Coronary artery (tissue), 2 donors: ENCODE measurements at places on chromosomes 6 and 20.

- DNase-seq: peak; percentile 16
These were observed 193.6 kb upstream of the CST7 start for GRCh38 chr20:24755411-24755922.

- DNase-seq: no peak
These were observed 58.5 kb downstream of the PREX1 start for GRCh38 chr20:48769069-48769983.

DNA sequence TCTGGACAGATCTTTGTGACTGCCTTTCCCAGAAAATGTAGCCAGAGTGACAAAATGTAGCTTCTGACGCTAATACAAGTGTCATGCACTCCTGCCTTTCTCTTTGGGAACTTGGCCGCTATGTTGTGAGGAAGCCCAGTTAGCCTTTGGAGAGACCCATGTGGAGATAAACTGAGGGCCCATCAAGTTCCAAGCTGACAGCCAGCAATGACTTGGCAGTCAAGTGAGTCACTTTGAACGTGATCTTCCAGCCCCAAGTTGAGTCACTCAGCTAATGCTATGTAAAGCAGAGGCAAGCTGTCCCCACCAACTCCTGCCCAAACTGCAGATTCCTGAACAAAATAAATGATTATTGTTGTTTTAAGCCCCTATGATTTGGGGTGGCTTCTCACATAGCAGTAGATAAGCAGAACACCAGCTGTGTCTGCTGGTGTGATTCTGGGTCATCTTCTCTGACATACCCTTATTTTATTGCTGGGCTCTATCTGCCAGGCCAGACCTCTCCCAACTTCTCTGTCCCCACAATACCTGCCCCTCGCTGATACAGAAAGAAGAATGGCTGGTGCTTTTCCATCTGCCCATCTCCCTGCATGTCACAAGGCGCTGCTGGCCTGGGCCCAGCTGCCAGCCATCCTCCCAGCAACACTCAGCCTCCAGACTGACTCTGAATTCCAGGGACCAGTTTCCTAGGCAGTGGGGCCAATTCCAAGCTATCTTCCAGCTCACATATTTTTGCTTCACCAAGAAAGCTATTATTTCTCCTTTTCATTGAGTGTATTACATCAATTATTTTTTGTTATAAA lies 274.8 kb downstream of the LRFN2 start:
- no peak for DNase-seq

- no peak for DNase-seq
These were observed 831.8 kb downstream of the EPHA7 start for GRCh38 chr6:92587525-92587924.

- DNase-seq: no peak
These were observed 18.5 kb upstream of the ZC3H12D start for GRCh38 chr6:149503276-149503675.

DNA sequence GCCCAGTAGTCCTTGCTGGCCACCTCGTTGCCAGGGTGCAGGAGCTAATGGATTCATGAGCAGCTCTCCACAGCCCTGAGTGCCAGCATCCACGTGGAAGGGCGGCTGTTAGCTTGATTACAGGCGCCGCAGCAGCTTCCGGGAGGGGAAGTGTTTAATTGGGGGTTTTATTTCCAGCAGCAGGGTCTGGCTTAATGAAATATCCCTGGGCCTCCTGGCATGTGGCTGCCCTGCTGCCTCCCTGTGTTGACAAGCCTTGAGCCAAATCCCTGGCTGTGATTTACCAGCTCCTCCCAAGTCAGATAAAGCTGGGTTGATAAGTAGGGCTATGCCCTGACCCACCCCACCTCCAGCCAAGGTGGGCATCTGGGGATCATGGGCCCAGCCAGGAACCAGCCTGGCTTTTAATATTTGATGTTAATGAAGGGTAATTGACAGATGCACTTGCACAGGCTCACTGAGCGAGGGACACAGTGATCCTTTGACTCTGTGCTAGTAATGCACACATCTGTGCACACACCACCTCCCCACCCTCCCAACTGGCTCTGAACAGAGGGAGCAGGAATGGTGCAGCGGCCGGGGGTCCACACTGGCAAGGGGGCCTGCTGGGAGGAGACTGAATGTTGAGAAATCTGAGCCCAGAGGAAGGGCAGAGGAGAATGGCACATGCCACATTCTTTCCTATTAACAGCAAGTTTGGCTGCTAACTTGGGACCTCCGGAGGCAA lies 13.6 kb downstream of the GLP1R start:
- no peak for DNase-seq

GRCh38 chr6:21438986-21439352 lies 154.6 kb upstream of the SOX4 start:
- no peak for DNase-seq

DNA sequence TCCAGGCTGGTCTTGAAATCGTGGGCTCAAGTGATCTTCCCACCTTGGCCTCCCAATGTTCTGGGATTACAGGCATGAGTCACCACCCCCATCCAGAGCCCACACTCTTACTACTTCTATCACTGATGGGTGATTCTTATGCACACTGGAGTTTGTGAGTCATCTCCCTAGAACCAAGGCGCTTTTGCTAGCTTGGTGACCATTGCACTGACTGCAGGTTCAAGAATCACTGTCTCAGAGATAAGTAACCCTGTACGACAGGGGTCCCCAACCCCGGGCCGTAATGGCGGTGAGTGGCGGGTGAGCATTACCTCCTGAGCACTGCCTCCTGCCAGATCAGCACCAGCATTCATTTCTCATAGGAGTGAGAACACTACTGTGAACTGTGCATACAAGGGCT lies 118.8 kb downstream of the MAP3K7 start:
- no peak for DNase-seq

- no peak for DNase-seq
These were observed 395.1 kb upstream of the KHDRBS2 start for GRCh38 chr6:62681108-62681507.

DNA sequence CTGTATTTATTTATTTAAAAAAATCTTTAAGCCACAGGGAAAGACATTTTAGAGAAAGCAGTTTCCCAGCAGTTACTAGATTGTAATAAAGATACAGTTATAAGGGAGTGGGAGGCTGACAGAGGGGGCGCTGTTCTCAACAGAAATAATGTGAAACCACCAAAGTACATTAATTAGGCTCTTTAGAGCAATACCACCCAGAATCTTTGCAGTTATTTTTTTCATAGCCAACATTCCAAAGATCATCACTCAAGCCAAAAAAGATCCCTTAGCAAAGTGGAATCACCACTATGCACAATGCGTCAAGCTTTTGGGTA lies 331.3 kb upstream of the DEFB112 start:
- no peak for DNase-seq

DNA sequence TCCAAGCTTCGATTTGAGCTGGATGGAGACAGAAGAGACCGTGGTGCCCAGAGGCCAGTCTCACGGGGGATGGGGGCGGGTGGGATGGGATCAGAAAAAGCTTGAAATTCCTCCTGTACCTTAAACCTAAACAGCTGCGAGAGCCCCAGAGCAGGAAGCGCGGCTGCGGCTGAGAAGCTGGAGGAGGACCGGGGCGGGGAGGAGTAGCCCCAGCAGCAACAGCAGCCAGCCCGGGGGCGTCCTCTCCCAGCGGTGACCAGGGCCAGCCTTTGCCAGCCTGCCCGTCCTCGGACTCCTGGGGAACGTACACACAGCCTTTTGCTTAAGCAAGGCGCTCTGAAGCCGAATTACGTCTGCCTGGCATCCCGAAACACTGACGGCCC lies 17.4 kb upstream of the PRDM13 start:
- no peak for DNase-seq

GRCh38 chr20:38231531-38232121 lies 28.9 kb downstream of the KIAA1755 start:
- no peak for DNase-seq

GRCh38 chr20:19407196-19407595 lies 194.8 kb downstream of the SLC24A3 start:
- DNase-seq: no peak

DNA sequence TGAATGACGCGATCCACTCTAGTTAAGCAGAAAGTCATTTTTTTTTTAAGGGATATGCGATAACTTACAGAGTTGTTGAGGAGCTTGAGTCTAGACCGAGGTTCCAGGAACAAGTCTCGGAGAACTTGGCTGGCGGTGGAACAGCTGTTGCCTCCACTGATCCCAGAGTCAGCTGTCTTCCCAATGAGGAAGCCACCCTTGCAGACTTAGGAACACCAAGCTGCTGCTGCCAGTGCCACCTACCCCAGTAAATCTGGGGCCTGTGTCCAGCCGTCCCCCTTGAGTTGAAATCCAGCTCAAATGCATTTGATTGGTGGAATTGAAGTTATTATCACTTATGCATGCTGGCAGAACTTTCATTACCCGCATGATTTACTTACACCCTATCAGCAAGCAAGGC lies 6.7 kb downstream of the PFDN4 start:
- DNase-seq: no peak

- DNase-seq: no peak
These were observed 23.0 kb upstream of the ECHDC1 start for GRCh38 chr6:127366282-127367022.

GRCh38 chr6:6417475-6417874 lies 97.0 kb upstream of the F13A1 start:
- DNase-seq: no peak

GRCh38 chr20:46894579-46894958 lies at the start of gene EYA2:
Gene EYA2 (plus strand): TSS chr20:46894843. CDS start chr20:46990011, 95,168 bp downstream.
- DNase-seq: no peak

DNA sequence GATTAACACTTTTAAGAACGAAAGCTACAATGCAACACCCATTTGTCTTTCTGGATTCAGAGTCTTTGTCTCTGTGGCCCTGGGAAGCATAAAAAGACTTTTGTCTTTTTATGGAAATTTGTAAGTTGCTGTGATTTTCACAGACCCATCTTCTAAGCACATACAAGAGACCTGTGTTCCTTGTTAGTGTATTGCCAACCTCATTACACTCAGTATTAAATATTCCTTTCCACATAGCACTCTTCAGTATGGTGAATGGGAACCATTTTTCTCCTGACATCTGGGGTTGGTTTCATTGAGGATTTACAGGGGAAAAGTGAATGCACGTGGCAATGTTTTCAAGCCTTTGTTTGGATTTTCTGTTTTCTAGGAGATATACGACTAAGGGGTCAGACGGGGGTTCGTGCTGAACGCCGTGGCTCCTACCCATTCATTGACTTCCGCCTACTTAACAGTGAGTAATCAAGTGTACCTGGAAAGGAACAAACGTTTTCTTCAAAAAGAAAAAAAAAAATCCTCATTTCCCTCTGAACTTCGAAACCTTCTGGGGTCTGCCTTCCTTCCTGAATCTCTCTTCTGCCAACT lies 141.7 kb downstream of the MTFR2 start:
- DNase-seq: no peak

DNA sequence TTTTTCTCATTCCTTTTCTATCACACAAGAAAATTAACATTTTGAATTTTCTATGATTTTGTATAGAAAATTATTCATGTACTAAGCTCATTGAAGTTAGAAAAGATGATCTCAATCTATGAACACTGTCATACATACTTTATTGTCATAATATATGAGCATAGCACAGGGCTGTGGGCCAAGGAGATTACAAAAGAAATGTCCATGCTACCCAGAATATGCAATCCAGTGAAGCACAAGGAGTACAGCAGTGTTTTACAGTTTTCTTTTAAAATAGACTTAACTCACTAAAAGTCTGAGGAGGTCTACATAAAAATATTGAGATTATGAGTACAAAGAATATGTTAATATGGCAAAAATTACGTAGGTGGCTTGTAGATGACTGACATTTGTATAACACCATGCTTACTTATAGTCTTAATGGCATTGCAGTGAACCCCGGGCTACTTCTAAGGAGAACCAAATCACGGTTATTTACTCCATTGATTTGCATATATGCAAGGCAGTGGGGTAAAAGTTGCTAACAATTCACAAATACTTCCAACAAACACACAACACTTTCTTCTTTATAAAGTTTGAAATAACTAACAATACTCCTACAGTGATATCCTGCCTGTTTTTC lies 257.1 kb downstream of the BCKDHB start:
- no peak for DNase-seq

- no peak for DNase-seq
These were observed 52.2 kb downstream of the MRPL14 start for GRCh38 chr6:44074813-44075646.

- DNase-seq: no peak
These were observed 85.9 kb downstream of the CEP162 start for GRCh38 chr6:84141521-84141920.

GRCh38 chr6:156427345-156427744 lies 349.8 kb upstream of the ARID1B start:
- DNase-seq: peak; percentile 78

DNA sequence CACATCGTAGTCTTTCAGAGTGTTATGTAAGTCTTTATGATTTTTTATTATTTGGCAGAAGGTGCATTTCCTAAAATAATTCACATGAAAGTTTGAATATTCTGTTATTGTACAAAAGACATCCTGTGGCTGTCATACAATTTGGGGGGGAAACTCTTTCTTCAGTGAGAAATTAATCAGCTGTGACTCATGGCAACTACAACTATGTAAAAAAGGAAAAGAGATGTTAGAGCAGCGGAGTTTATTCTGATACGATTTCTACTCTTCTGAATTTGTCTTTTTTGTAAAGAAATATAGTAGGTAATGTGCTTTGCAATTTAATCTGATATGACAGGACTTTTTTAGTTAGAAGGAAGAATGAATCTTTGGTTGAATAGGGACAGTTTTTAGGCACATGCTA lies 14.2 kb downstream of the COL19A1 start:
- DNase-seq: no peak

DNA sequence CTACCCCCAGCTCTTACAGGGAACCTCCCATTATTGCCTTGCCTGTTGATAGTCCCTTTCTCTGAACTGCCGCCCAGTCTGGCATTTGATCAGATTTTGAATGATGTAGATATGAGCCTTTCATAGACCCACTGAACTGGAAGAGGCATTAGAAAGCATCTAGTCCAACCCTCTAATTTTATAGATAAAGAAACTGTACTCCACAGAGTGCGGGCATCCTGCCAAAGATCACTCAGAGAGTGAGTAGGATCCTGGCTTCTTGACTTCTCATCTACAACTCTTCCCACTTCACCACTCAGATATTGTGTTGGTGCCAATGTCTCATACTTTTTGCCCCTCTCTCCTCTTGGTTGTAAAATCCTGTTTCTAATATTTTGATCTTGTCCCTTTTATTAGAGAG lies 179.2 kb upstream of the BMP2 start:
- DNase-seq: no peak

- no peak for DNase-seq
These were observed 31.1 kb upstream of the RNF24 start for GRCh38 chr20:4046311-4046924.

- no peak for DNase-seq
These were observed 28.8 kb upstream of the ME1 start for GRCh38 chr6:83459663-83460062.

- DNase-seq: no peak
These were observed 20.4 kb upstream of the METTL24 start for GRCh38 chr6:110378552-110378951.

DNA sequence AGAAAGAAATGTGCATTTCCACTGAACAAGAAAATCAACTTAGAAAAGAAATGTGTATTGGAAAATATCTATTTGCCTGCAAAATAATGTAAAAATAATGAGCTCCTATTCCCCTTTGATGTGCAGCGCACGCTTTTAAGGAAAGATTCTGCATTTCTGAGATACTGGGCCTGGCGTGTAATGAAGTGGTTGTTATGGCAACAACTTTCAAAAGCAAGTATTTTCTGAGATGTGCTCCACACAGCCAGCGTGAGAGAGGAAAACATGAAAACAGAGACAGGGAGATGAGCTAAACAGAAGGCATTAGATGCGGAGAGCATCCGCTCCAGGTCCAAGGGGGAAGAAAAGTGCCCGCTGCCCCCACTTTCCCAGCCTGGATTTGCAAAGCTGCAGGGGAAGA lies 39.1 kb upstream of the GTSF1L start:
- DNase-seq: no peak

- no peak for DNase-seq
These were observed 6.3 kb upstream of the GJA1 start for GRCh38 chr6:121428872-121429756.
